ENCODE measurements at places on chromosomes 1 and 21. TPM values are rescaled to one million over a fixed set of nuclear protein-coding genes. Genes with fewer than 3 reads are reported as not detected.

DNA sequence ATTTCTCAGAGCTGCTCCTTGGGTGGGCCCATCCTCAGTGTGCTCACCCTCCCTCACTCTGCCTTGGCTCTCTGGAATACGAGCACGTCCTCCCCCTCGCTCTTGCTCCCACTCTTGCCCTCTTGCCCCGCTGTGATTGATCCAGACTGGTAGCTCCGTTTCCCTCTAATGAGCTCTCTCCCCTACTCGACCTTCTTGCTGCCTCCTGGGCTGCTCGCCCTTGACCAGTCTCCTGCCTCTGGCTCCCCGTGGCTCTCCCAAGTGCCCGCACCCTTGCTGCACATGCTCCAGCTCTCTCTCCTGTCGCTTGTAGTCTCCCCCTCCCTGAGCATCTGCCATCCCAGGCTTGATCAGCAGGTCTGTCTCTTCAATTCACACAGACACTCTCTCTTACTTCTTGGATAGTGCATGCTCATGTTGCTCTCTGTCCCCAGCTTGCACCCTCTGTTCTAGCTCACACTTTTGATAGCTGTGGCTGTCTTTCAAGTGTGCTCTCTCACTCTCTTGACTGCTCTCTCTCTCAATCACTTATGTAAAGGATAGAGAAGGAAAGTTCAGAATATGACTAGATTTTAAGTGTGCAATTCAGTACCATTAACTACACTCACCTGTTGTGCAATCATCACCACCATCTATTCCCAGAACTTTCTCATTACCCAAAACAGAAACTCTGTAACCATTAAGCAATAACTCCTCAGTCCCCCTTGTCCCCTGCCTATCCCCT lies 51.1 kb downstream of the PHC2 start:
- no peak overlapping the region for H3K4me3 ChIP-seq
- no peak for DNase-seq
- no peaks in the 10 kb centered on the region for H3K36me3 ChIP-seq
- peaks cover 8% of the 10 kb centered on the region for H3K4me1 ChIP-seq
- H3K27ac ChIP-seq = no peak overlapping the region

DNA sequence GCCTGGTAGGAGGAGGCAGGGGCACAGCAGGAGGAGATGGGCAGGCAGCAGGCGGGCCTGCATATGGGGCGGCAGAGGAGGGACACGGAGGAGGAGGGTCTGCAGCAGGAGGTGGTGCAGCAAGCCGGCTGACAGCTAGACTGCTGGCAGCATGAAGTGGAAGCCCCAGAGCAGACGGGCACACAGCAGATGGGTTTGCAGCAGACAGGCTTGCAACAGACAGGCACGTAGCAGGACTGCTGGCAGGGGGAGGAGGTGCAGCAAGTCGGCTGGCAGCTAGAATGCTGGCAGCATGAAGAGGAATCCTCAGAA lies 615 bp downstream of the KRTAP10-5 start:
- H3K36me3 ChIP-seq = no peaks in the 10 kb centered on the region
- H3K4me1 ChIP-seq = peaks cover 2% of the 10 kb centered on the region
- H3K27ac ChIP-seq = no peak overlapping the region
- no peak for DNase-seq
- no peak overlapping the region for H3K4me3 ChIP-seq

DNA sequence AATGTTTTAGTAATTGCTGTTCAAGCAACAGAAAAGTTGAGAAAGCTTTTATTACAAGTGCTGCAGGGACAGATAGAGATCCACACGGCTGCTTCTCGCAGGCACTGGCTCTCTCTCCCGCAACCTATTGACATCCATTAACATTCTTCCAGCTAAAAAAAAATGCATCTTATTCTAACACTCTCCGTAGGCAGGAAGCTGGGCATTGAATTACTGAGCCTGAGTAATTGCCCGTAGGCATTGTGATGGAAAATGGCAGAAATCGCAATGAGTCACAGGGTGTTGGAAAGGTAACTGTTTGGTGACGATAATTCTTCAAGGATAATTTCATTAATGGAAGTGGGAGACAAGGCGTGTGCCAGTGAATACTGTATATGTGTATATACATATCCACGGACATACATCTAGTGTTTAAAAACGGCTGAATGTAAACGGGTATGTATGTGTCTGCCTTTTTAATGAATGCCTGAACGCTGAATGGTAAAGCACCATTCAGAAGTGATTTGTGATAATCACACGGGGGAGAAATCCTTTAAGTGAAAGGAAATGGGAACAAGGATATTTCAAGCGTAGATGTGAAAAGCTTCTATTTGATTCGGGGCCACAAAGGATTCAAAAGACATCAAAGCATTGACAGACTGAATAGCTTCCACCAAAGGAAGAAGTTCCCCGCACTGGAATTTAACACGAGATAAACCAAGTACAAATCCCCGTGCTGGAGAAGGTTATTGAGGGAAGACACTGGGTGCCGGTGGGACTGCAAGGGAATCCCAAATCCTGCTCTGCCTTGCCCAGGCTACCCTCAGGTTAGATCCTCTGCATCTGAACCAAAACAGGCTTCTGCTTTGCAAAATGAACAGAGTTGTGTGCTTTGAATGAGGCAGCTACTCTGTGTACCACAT lies 567.2 kb downstream of the NPHP4 start:
- DNase-seq = no peak
- no peak overlapping the region for H3K4me3 ChIP-seq
- peaks cover 4% of the 10 kb centered on the region for H3K27me3 ChIP-seq
- no peaks in the 10 kb centered on the region for H3K4me1 ChIP-seq

- DNase-seq = no peak
- peaks cover 78% of the 10 kb centered on the region for H3K4me1 ChIP-seq
- H3K4me3 ChIP-seq = no peak overlapping the region
- no peak overlapping the region for H3K27ac ChIP-seq
- H3K27me3 ChIP-seq = no peaks in the 10 kb centered on the region
- peaks cover 10% of the 10 kb centered on the region for H3K36me3 ChIP-seq
These were observed 11.7 kb downstream of the USP25 start for GRCh38 chr21:15741510-15741909.

- no peak for DNase-seq
- no peak overlapping the region for H3K4me3 ChIP-seq
- no peak overlapping the region for H3K27ac ChIP-seq
- H3K4me1 ChIP-seq = no peaks in the 10 kb centered on the region
- H3K36me3 ChIP-seq = peaks cover 100% of the 10 kb centered on the region
These were observed 21.6 kb downstream of the VPS13D start for GRCh38 chr1:12251442-12251841.

DNA sequence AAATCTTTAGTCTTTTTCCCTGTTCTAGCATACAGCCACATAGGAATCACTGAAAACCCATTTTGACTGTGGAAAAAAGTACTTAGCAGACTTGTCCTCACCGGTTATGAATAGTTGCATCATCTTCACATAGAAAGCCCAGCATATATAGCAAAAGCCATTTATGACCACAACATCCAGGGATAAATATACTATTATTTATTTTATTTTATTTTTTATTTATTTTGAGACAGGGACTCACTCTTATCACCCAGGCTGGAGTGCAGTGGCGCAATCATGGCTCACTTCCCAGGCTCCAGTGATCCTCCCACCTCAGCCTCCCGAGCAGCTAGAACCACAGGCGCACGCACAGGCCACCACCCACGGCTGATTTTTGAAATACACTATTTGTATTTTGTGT lies 175.3 kb downstream of the GALNT2 start:
- H3K4me1 ChIP-seq = no peaks in the 10 kb centered on the region
- no peaks in the 10 kb centered on the region for H3K27me3 ChIP-seq
- H3K4me3 ChIP-seq = no peak overlapping the region
- H3K27ac ChIP-seq = no peak overlapping the region
- peaks cover 80% of the 10 kb centered on the region for H3K36me3 ChIP-seq

- peak; percentile 29 for DNase-seq
- H3K4me1 ChIP-seq = peaks cover 25% of the 10 kb centered on the region
- H3K27me3 ChIP-seq = no peaks in the 10 kb centered on the region
- no peaks in the 10 kb centered on the region for H3K36me3 ChIP-seq
- H3K27ac ChIP-seq = no peak overlapping the region
These were observed 9.1 kb upstream of the TMEM61 start for GRCh38 chr1:54971317-54971791.

- no peaks in the 10 kb centered on the region for H3K36me3 ChIP-seq
- H3K4me1 ChIP-seq = peaks cover 5% of the 10 kb centered on the region
- no peak for DNase-seq
- no peak overlapping the region for H3K4me3 ChIP-seq
- H3K27me3 ChIP-seq = no peaks in the 10 kb centered on the region
These were observed 118.8 kb downstream of the BRINP2 start for GRCh38 chr1:177289532-177289931.

DNA sequence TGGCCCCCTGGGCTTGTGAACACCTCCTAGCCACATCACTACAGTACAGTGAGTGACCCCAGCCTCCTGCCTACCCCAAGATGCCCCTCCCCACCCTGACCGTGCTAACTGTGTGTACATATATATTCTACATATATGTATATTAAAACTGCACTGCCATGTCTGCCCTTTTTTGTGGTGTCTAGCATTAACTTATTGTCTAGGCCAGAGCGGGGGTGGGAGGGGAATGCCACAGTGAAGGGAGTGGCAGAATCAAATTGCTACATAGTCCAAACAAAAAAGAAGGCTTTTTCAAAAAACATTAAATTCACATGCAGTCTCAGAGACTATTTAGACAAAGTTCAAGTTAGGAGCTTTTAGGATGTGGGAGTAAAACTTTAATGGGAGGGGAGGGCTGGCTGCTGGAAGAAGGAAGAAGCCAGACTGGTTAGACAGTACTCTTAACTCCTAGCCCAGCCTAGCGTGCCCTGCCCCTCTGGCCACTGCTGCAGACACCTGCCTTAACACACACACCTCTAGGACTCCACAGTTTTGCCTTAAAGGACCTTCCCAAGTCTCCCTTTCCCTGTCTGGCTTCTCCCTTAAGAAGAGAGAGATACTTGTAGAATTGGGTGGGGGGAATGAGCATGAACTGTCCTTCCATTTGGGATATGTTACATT lies 9.4 kb downstream of the PEA15 start:
- H3K27me3 ChIP-seq = no peaks in the 10 kb centered on the region
- no peak overlapping the region for H3K4me3 ChIP-seq
- peaks cover 62% of the 10 kb centered on the region for H3K36me3 ChIP-seq
- no peak for DNase-seq
- peaks cover 44% of the 10 kb centered on the region for H3K4me1 ChIP-seq

The CFHR3 gene
- not detected for total RNA-seq

GRCh38 chr1:211478376-211478775 lies 13.6 kb downstream of the RD3 start:
- H3K4me1 ChIP-seq = no peaks in the 10 kb centered on the region
- peaks cover 25% of the 10 kb centered on the region for H3K27me3 ChIP-seq
- H3K4me3 ChIP-seq = no peak overlapping the region
- DNase-seq = no peak

All from stomach (tissue), 19 donors.